ENCODE measurements at places on chromosomes 7 and 10.

- DNase-seq, result no peak
Measured at GRCh38 chr10:97549587-97550322, 22.8 kb upstream of the ANKRD2 start.

DNA sequence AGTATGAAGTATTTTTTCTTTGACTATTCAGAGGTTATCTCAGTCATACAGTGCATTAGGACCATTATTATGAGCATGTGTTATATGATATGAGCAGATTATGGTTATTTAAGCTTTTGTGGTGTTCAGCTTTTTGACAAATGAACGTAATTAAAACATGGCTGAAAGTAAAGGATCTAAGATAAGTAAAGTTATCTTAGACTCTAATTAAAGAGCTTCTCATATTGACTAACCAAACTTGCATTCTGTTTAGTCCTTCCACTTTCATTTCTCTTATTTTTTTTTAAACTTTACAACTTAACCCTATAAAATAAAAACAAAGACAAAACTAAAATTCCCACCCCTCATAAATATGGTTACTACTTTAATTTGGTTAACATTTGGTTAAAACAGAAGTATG lies 6.9 kb upstream of the GPR85 start:
- no peak for DNase-seq

DNA sequence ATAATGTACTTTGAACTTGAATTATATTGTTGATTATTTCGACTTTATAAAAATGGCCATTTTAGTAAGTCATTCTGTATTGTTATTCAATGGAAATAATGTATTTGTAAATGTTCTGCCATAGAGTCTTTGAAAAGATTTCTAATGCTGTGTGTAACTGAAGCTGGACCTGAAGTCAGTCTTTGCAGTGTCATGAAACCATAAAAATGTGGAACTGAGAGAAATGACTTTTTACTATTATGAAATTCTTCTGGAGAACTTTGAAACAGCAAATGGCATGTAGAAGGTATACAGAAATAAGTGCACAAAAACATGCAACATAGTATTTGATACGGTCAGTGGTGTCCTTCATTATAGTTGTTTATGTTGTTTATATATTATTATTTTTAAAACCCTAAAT lies 59.7 kb upstream of the ADRA2A start:
- DNase-seq, result no peak

- no peak for DNase-seq
Measured at GRCh38 chr10:71554671-71555070, 158.0 kb downstream of the CDH23 start.

DNA sequence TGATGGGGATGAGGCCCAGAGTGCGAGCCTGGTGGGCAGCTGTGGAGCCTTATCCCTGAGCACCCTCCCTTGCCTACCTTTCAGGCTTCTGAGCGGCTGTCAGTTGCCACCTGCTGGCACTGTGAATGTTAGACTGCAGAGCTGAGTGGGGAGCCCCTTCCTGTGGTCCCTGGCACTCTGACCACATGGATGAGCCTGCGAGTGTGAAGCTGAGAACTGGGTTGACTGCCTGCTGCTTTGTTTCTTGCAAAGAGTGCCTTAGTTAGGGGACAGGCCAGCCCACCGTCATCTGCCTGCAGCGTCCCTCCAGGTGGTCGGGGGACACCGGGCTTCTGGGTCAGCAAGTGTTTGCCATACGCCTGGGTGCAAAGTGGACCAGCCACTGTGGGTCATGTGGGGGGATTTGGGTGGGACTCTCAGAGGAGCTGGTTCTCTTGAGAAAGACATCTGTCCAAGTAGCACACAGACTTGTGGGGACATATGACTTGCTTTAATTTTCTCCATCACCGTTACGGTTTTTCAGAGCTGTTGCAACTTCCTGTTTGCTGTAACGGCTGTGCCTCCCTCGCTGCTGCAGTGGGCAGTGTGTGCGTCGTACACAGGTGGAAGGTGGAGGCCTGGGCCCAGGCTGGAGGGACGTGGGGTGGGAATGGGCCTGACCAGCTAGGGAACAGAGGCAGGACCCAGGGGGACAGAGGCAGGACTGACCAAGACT lies 13.7 kb downstream of the INPP5A start:
- DNase-seq, result no peak

DNA sequence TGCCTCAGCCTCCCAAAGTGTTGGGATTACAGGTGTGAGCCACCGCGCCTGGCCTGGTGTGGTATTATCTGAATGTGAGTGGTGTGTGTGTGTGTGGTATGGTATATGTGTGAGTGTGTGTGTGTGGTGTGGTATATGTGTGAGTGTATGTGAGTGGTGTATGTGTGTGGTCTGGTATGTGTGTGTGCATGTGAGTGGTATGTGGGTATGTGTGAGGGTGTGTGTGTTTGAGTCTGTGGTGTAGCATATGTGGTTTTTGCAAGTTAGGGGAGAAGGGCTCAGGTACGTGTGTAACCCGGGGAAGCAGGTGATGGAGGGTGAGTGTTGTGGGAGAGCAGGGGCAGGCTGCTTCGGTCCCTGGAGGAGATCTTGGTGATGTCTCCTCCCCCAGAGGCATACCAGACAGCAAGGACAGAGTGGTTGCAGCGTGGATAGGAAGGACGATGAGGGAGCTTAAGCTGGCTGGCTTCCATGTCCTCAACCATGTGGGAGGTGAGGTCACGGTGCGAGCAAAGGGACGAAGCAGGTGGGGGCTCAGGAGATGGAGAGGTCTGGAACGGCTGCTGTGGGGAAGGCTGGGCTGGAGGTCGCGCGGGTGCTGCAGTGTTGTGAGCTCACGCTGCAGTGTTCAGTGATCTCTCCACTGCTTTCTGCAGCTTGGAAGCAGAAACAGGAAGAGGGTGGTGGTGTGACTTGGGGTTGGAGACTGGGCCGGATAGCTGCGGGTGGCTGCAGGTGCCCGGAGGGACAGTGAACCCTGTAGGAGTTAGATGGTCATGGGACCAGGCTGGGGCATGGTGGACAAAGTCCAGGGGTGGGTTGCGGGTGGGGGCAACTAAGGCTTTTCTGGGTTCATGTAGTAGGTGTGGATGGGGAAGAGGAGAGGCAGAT lies 5.0 kb downstream of the ZYX start:
- DNase-seq, result no peak

- DNase-seq, result peak; percentile 62
Measured at GRCh38 chr7:116180302-116180701, 30.0 kb upstream of the TES start.

DNA sequence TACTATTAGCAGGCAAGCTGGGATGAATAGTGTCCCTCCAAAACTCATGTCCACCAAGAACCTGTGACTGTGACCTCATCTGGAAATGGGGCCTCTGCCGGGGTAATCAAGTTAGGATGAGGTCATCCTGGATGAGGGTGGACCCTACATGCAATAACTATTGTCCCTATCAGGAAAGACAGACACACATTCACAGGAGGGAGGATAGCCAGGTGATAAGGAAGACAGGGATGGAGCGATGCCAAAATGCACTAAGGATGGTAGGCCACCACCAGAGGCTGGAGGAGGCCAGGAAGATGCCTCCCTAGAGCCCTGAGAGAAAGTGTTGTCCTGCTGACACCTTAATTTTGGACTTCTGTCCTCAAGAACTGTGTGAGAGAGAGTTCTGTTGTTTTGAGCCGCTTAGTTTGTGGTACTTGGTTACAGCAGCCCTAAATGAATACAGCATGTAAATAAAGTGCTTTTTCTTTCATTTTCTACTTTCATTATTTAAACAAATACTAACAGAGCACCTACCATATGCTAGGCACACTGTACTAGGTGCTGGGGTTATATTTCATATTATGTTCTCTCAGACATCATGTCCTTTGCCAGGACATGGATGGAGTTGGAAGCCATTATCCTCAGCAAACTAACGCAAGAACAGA lies 111.9 kb downstream of the USP6NL start:
- no peak for DNase-seq

DNA sequence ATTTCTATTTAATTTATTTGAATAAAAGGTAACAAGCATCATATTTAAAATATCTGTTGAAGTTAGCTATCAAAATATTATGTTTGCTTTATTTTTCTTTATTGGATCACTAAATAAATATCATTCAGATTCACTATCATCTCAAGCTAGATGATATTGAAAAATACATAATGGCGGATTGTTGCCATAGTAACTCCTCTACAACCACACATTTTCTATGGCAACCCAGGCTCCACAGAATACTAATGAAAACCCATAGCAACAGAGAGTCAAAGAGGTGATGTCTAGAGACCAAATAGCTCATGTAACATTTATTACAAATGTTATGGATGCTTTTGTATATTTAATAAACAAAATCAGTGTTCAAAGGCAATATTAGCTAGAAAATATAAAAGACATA lies 148.9 kb upstream of the CDK1 start:
- DNase-seq, result no peak

DNA sequence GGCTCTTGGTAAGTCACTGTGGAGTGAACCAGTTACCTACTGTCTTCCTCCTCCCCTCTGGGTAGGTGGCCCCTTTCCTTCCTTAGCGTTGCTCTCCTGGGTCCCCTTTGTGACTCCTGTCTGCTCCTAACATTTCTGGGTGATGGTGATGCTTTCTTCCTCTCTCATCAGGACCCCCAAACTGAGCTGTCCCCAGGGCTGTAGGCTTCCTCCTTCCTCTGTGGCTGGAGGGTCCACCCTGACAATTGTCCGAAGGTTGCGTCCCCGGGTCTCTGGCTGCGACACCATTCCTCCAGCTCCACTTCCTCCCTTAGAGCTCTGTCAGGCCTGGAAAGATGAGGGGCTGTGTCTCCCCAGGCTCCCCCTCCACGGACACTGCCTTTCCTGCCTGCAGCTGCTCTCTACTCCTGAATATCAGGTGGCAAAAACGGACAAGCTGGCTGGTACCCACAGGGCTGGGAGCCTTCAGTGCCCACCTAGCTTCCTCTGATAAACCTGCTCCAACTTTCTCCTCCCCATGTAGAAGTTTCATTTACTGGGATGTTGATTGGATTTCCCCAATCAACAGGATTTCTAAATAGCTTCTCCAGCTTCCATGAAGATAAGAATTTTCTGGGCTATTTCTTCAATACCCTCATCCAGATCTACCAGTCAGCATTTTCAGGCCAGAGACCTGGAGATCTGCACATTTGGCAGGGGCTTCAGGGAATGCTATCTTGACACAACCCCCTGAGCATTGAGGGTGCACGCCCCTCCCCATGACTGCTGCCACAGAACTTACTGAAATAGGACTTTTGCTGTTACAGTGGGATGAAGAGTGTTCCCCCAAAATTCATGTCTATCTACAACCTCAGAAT lies 506.5 kb downstream of the TCERG1L start:
- no peak for DNase-seq

DNA sequence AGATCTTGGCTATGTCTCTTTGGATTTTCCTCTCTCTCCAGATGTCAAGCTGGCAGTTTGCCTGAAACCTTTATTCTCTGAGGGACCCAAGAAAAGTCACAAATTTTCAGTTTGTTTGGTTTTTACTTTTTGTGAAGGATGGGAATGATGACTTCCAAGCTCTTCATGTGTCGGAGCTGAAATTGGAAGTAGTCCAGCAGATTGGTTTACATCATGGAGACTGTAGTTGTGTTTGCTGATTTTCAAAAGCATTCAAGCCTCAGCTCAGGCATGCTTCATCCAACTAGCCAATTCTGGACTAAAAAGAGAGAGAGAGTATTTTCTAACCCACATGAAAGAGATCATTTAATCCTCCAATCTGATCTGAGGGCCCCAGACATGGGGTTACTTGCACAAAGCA lies 326.2 kb upstream of the AUTS2 start:
- peak; percentile 31 for DNase-seq

DNA sequence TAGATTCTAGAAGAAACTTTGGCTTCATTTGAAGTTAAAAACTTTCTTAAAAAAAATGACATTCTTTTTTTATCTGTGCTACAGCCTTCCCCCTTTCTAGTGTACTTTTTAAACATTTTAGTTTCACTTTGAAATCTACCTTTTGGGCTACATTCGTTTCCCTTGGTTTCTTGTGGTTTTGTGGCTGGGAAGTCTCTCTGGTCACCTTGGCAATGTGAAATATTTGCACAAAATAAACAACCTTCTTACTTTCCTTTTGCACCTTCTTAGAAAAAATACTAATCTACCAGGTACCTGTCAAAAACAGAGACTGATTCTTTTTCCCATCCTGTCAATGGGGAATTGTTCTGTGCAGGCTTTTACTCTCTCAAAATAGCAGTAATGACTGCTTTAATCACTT lies 350.2 kb downstream of the GATA3 start:
- DNase-seq, result no peak
